ENCODE measurements at places on chromosomes 1 and 21.
A peak's percentile ranks its signal among the peaks of the same experiment; 100 is the strongest.

GRCh38 chr1:229431284-229432115 is 2.4 kb downstream of the ACTA1 start:
- peaks cover 61% of the 10 kb centered on the region for H3K27me3 ChIP-seq
- H3K27ac ChIP-seq, result no peak overlapping the region
- DNase-seq, result no peak
- no peaks in the 10 kb centered on the region for H3K36me3 ChIP-seq
- H3K4me3 ChIP-seq, result peak overlapping the region; percentile 11
- peaks cover 2% of the 10 kb centered on the region for H3K4me1 ChIP-seq

GRCh38 chr1:89200663-89201062 is 1.9 kb upstream of the GBP4 start:
- H3K4me3 ChIP-seq, result no peak overlapping the region
- H3K27me3 ChIP-seq, result peaks cover 12% of the 10 kb centered on the region
- H3K4me1 ChIP-seq, result peaks cover 22% of the 10 kb centered on the region
- no peak for DNase-seq
- no peak overlapping the region for H3K27ac ChIP-seq

GRCh38 chr1:31932491-31933316 is 5.5 kb downstream of the PTP4A2 start:
- H3K4me3 ChIP-seq, result no peak overlapping the region
- H3K4me1 ChIP-seq, result peaks cover 64% of the 10 kb centered on the region
- no peak for DNase-seq
- H3K36me3 ChIP-seq, result no peaks in the 10 kb centered on the region
- H3K27me3 ChIP-seq, result no peaks in the 10 kb centered on the region

DNA sequence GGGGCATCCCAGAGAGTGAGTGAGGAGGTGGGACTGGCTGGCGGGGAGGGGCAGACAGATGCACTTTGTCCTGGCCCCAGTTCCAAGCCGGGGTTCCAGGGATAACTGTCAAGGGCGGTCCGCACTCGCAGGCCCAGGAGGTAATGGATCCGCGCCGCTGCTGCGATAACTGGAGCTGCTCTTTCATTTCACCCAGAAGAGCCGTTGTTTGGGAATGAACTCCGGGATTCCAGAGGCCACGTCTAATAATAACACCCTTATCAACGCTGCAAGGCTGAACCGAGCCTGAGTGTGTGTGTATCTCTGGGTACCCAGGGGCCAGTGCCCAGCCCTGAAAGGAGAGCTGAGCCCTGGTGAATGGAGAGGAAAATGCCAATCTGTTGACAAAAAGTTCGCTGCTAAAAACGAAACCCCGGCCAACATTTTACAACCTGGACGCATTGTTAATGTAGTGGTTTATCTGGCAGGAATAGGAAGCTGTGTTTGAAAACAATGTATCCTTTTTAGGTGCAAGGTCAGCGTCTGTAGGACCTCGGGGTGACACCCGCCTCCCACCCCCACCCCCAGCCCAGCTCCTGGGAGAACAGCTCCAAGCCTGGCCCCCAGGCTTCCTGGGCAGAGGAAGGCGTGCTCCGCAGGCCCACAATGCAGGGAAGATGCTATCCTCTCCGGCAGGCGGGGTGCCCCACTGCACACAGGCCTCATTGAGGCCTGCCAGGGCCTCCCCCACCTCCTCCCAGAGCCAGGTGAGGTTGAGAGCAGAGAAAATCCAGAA is 119.7 kb downstream of the PROX1 start:
- H3K4me3 ChIP-seq, result no peak overlapping the region
- no peaks in the 10 kb centered on the region for H3K27me3 ChIP-seq
- H3K36me3 ChIP-seq, result no peaks in the 10 kb centered on the region
- peaks cover 9% of the 10 kb centered on the region for H3K4me1 ChIP-seq
- no peak for DNase-seq

- DNase-seq, result peak; percentile 31
- peaks cover 6% of the 10 kb centered on the region for H3K4me1 ChIP-seq
- H3K4me3 ChIP-seq, result no peak overlapping the region
- H3K27ac ChIP-seq, result no peak overlapping the region
These were observed 112.1 kb downstream of the HLCS start for GRCh38 chr21:36854391-36854790.

DNA sequence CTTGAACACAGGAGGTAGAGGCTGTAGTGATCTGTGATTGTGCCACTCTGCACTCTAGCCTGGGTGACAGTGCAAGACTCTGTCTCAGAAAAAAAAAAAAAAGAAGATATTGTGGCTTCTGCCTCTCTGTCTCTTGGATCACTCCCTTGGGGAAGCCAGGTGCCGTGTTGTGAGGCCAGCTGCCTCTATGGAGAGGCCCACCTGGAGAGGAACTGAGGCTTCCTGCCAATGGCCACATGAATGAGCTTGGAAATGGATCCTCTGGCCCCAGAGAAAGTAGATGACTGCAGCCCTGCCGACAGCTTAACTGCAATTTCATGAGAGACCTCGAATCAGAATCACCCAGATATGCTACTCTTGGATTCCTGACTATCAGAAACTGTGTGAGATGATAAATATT is 19.7 kb upstream of the AK2 start:
- no peak for DNase-seq
- H3K27ac ChIP-seq, result no peak overlapping the region
- H3K27me3 ChIP-seq, result no peaks in the 10 kb centered on the region
- H3K4me1 ChIP-seq, result no peaks in the 10 kb centered on the region
- no peaks in the 10 kb centered on the region for H3K36me3 ChIP-seq

DNA sequence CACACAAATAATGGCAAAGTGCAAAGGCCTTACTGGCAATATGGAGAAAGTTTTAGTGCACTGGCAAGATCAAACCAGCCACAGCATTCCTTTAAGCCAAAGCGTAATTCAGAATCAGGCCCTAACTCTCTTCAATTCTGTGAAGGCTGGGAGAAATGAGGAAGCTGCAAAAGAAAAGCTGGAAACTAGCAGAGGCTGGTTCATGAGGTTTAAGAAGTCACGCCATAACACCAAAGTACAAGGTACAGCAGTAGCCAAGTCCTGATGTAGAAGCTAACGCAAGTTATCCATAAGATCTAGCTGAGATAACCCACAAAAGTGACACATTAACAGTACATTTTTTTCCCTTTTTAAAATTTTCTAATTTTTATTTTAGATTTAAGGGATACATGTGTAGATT is 57.1 kb downstream of the SLC27A3 start:
- no peaks in the 10 kb centered on the region for H3K27me3 ChIP-seq
- H3K4me1 ChIP-seq, result peaks cover 6% of the 10 kb centered on the region
- peaks cover 9% of the 10 kb centered on the region for H3K36me3 ChIP-seq
- no peak overlapping the region for H3K27ac ChIP-seq
- DNase-seq, result no peak

GRCh38 chr1:86753700-86754099 is 49.3 kb downstream of the SH3GLB1 start:
- H3K36me3 ChIP-seq, result no peaks in the 10 kb centered on the region
- peaks cover 7% of the 10 kb centered on the region for H3K27me3 ChIP-seq
- H3K4me3 ChIP-seq, result no peak overlapping the region
- peaks cover 2% of the 10 kb centered on the region for H3K4me1 ChIP-seq

GRCh38 chr1:53688381-53689102 is 50.4 kb downstream of the GLIS1 start:
- no peak for DNase-seq
- H3K4me1 ChIP-seq, result peaks cover 21% of the 10 kb centered on the region
- no peaks in the 10 kb centered on the region for H3K36me3 ChIP-seq
- peaks cover 82% of the 10 kb centered on the region for H3K27me3 ChIP-seq
- H3K27ac ChIP-seq, result no peak overlapping the region

GRCh38 chr1:97136996-97137395 is 415.4 kb downstream of the PTBP2 start:
- H3K36me3 ChIP-seq, result no peaks in the 10 kb centered on the region

DNA sequence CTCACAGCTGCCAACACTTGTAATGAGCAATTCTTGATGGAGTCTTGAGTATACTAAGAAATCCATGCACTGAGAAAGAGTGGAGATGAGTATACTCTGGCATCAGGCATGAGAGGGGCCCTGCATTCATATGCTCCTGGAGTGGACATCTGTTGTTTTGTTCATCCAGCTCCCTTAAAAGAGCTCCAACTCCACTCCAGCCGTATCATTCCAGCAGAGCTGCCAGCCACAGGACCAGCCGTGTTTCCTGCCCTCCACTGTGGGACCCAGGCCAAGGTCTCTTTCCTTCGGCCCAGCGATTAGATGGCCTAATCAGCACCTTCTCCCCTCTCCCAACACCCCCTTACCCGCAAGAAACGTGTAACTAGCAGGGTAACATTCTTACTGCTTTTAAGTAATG is 144.5 kb downstream of the OMA1 start:
- H3K4me3 ChIP-seq, result no peak overlapping the region
- peaks cover 7% of the 10 kb centered on the region for H3K27me3 ChIP-seq
- no peak for DNase-seq
- no peak overlapping the region for H3K27ac ChIP-seq

GRCh38 chr1:209641832-209642172 is 10.4 kb downstream of the LAMB3 start:
- no peak overlapping the region for H3K4me3 ChIP-seq
- H3K4me1 ChIP-seq, result peaks cover 4% of the 10 kb centered on the region
- H3K27ac ChIP-seq, result peak overlapping the region; percentile 50
- H3K27me3 ChIP-seq, result peaks cover 7% of the 10 kb centered on the region

GRCh38 chr1:162236201-162236600 is 140.5 kb downstream of the SPATA46 start:
- H3K36me3 ChIP-seq, result no peaks in the 10 kb centered on the region
- peaks cover 3% of the 10 kb centered on the region for H3K4me1 ChIP-seq
- no peak overlapping the region for H3K4me3 ChIP-seq

- H3K27me3 ChIP-seq, result no peaks in the 10 kb centered on the region
- no peaks in the 10 kb centered on the region for H3K36me3 ChIP-seq
- DNase-seq, result no peak
- no peak overlapping the region for H3K4me3 ChIP-seq
These were observed 270.4 kb downstream of the GRIK1 start for GRCh38 chr21:29669416-29669815.

GRCh38 chr1:172766462-172766861 is 107.6 kb downstream of the FASLG start:
- H3K4me1 ChIP-seq, result no peaks in the 10 kb centered on the region
- DNase-seq, result no peak
- no peaks in the 10 kb centered on the region for H3K27me3 ChIP-seq
- H3K27ac ChIP-seq, result no peak overlapping the region
- no peaks in the 10 kb centered on the region for H3K36me3 ChIP-seq

DNA sequence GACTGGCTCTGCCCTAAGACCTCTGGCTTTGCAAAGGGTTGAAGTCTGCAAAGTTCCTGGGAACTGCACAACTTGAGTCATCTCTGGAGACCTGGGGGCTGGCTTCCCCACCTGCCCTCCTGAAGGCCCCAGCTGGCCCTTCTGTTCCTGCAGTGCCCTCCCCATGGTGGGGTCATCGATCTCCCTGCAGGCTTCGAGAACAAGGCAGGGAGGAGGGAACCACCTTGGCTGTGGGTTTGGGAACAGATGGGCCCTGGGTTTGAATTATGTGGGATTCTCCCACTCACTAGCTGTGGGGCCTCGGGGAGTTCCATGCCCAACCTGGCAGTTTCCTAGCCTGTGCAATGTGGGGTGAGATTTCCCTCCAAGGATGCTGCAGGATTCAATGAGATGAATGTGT is 310.2 kb downstream of the PTPRU start:
- DNase-seq, result no peak
- no peaks in the 10 kb centered on the region for H3K36me3 ChIP-seq
- no peak overlapping the region for H3K4me3 ChIP-seq
- H3K4me1 ChIP-seq, result peaks cover 3% of the 10 kb centered on the region
- no peak overlapping the region for H3K27ac ChIP-seq

GRCh38 chr1:220195701-220196100 is 76.6 kb downstream of the RAB3GAP2 start:
- H3K27me3 ChIP-seq, result no peaks in the 10 kb centered on the region
- H3K4me3 ChIP-seq, result no peak overlapping the region
- no peak for DNase-seq

GRCh38 chr1:223175032-223175431 is 32.0 kb upstream of the TLR5 start:
- no peak overlapping the region for H3K27ac ChIP-seq
- no peaks in the 10 kb centered on the region for H3K36me3 ChIP-seq
- no peak overlapping the region for H3K4me3 ChIP-seq
- peaks cover 5% of the 10 kb centered on the region for H3K27me3 ChIP-seq
- DNase-seq, result no peak
- peaks cover 14% of the 10 kb centered on the region for H3K4me1 ChIP-seq

DNA sequence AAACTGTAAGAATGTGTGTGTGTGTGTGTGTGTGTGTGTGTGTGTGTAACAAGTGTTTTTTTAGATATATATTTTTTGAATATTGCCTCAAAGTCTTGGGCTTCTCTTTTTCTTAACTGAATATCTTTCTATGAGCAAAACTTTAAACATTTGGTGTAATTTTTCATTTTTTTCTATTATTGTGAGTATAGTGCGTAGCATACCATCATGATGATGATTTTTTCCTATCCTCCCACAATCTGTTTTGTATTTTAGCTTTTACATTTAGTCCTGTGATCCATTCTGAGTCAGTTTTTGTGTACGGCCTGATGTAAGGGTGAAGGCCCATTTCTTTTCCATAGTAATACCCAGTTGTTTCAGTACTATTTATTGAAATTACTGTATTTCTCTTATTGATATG is 680.6 kb downstream of the TTLL7 start:
- H3K4me3 ChIP-seq, result no peak overlapping the region
- H3K4me1 ChIP-seq, result no peaks in the 10 kb centered on the region
- no peaks in the 10 kb centered on the region for H3K36me3 ChIP-seq
- no peak overlapping the region for H3K27ac ChIP-seq
- no peaks in the 10 kb centered on the region for H3K27me3 ChIP-seq

DNA sequence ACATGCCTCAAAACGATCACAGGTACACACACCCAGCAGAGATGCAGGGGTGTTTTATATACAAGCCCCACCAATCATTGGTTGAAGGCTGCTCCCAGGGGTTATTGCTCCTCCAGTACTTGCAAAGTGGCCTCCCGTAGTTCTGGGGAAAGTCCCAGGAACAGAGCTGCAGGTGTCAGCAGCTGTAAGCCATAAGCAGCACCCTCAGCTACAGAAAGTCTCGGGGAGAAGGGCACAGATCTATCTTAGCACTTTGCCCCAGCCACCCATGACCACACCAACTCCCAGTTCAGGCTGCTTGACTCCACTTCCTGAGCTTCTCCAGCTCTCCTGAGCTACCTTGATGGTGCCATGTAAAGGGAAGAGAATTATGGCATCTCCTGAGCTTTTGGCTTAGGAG is 222.7 kb upstream of the GJB5 start:
- H3K36me3 ChIP-seq, result no peaks in the 10 kb centered on the region
- peaks cover 4% of the 10 kb centered on the region for H3K4me1 ChIP-seq
- DNase-seq, result no peak

DNA sequence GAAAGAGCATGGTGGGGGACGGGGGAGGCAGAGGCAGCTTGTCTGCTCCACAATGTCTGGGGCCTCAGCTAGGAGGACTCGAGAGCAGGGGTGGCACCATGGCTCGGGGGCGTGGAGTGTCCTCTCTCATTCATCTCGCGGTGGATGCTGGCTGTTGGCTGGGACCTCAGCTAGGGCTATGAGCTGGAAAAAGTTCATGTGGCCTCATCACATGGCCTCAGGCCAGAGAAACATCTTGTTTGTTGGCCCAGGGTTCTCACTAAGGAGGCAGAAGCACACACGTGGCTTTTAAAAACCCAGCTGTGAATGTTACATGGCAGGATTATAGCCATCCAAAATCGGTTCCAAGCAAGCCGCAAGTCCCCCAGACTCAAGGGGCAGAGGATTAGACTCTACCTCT is 6.2 kb upstream of the CENPS start:
- peaks cover 17% of the 10 kb centered on the region for H3K36me3 ChIP-seq
- no peak for DNase-seq
- peak overlapping the region; percentile 84 for H3K27ac ChIP-seq
- no peaks in the 10 kb centered on the region for H3K27me3 ChIP-seq
- no peak overlapping the region for H3K4me3 ChIP-seq

GRCh38 chr1:83060651-83061390 is 938.1 kb downstream of the TTLL7 start:
- H3K27me3 ChIP-seq, result no peaks in the 10 kb centered on the region
- peaks cover 13% of the 10 kb centered on the region for H3K4me1 ChIP-seq
- no peak for DNase-seq
- no peaks in the 10 kb centered on the region for H3K36me3 ChIP-seq
- H3K4me3 ChIP-seq, result no peak overlapping the region
- no peak overlapping the region for H3K27ac ChIP-seq
